ENCODE measurements at places on chromosomes 3 and 15. TPM values are rescaled to one million over a fixed set of nuclear protein-coding genes. Genes with fewer than 3 reads are reported as not detected.

DNA sequence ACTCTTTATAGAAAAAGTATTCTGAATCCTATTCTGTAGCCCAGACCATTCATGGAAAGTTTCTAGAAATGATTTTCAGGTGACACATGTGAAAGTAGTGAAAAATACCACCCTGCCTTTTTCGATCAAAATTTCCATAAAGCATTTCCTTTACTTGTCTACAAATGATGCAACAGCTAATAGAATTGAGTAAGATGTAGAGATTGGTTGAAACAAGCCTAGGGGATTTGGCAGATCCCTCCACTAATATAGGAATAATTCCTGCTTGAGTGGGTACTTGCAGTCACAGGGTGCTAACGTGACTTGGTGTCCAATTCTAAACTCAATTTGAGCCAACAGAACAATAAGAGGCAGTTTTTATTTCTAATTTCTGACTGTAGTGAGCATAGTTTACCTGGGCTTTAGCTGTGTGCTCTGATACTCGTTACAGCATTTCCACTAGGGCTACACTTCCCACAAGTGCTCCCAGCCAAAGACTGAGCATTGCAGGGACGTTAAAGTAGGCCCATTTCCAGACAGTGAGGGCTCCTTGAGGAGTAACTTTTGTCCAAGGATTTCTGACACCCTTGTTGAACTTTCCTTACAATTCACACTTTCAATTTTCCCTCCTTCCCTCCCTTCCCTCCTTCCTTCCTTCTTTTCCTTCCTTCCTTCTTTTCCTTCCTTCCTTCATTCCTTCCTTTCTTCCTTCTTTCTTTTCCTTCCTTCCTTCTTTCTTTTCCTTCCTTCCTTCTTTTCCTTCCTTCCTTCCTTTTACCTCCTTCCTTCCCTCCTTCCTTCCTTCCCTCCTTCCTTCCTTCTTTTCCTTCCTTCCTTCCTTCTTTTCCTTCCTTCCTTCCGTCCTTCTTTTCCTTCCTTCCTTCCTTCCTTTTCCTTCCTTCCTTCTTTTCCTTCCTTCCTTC, 53.9 kb upstream of the TP63 start:
- DNase-seq = no peak

DNA sequence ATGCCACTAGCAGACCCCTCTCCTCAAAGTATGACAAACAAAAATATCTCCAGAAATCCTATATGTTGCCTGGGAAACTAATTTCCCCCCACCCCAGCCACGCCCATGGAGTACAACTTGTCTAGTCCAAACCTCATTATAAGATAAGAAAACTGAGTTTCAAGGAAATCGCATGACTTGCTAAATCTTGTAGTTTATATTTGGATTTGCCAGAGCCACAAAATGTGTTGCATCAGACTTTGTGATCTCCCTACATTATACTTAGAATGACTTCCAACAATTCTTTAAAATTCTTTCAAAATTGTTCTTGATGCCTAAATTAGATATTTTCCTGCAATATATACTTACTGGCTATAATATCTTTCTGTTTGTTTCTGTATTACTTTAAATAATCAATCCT, 1034.4 kb downstream of the IGSF11 start:
- no peak for DNase-seq

DNA sequence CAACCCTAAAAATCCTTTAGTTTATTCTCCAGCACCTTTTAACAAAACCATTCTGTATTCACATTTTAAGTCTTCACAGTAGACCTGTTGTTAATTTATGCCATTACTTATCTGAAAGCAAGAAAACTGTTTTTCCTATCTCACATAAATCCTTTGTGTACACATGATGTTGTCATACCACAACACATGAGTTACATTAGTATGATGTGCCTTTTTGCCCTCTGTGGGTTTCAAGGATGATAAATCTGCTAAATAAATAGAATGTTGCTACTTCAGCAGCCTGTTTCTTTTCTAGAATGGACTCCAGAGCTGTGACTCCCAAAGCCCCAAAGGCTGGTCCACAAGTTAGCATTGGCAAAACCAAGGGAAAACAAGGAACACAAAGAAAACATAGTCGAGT, 151.6 kb downstream of the SERPINI1 start:
- DNase-seq = no peak

GRCh38 chr15:90234096-90234988, at the start of gene GDPGP1:
Gene GDPGP1 (plus strand): TSS chr15:90234209. CDS start chr15:90240909, 6,700 bp downstream.
- DNase-seq = no peak

- no peak for DNase-seq
These were observed 47.0 kb downstream of the OCA2 start for GRCh38 chr15:28051955-28052633.

- DNase-seq = no peak
These were observed 68.4 kb upstream of the CD96 start for GRCh38 chr3:111473550-111473949.

DNA sequence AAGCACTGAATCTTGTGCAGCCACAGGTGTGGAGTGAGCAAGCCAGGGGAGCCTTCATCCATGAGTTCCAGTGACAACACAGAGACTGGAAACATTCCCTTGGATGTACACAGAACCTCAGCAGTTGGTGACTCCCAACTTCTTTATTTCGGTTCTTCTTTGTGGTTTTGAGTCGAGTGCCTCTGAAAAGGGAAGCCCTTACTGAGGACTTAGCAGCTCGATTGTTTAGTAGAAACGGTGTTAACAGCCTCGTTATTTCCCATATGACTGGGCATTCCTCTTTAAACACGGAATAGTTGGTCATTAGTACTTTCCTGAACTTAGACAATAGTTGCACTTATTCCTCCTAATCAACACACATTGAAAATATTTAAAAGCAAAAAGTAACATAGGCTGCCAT, 7.7 kb downstream of the SLCO3A1 start:
- no peak for DNase-seq

DNA sequence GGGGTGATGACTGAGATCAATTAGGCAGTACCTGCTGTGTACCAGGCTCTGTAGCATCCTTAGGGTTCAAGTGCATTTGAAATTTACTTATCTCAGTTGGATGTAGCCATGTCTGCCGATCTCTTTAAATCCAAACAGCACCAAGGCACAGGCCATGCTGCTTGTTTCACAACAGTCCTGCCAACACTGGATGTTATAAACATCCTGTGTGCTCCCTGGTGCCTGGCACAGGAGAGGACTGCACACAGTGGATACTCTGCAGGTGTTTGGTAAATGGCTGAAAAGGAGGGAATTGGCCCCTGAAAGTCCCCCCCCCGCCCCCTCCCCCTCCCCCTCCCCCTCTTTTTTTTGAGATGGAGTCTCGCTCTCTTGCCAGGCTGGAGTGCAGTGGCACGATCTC, 27.0 kb downstream of the CTSH start:
- no peak for DNase-seq

Gene KLHL40
- polyA plus RNA-seq = not detected
